Endothelial cell of umbilical vein (primary cell): ENCODE measurements at places on chromosomes 7 and 10. TPM values are rescaled to one million over a fixed set of nuclear protein-coding genes. Genes with fewer than 3 reads are reported as not detected.

DNA sequence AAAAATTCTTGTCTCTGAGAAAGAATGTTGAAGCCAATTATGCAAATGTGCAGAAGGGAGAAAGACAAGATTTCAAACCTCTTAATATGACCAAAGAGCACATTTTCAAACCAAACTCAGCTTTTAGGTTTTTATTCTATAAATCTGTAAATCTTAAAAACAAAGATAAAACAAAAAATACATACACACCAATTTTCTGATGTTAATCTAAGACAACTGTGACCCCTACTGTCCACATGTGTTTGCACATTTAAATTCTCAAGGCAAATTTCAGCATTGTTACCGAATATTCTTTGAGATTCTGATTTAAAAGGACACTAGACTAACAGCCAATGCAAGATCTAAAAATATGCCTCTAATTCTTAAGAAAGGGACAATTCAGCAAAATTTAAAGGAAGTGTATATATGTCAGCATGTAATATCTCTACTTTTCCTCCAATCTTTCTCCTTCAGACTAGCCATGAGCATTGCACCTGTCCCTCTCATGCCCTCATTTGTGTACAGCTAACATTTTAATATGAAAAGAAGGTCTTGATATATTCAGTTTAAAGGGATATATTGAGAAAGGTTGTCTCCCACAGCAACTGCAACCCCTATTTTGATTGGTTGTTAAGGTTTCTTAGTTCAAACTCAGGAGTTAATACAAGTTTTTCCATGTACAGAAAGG, 417.9 kb downstream of the IPMK start:
- no peaks in the 10 kb centered on the region for H3K27me3 ChIP-seq
- no peak for DNase-seq
- H3K4me3 ChIP-seq, result no peak overlapping the region
- no peaks in the 10 kb centered on the region for H3K4me1 ChIP-seq

- H3K4me1 ChIP-seq, result peaks cover 29% of the 10 kb centered on the region
- no peak for DNase-seq
- peak overlapping the region; percentile 49 for H3K4me3 ChIP-seq
- H3K36me3 ChIP-seq, result peaks cover 2% of the 10 kb centered on the region
- H3K27ac ChIP-seq, result no peak overlapping the region
- no peaks in the 10 kb centered on the region for H3K27me3 ChIP-seq
These were observed 2.8 kb upstream of the LZTS2 start for GRCh38 chr10:100996678-100997359.

GRCh38 chr7:159112136-159113011, 32.3 kb downstream of the VIPR2 start:
- H3K4me1 ChIP-seq, result no peaks in the 10 kb centered on the region
- DNase-seq, result no peak
- no peak overlapping the region for H3K4me3 ChIP-seq
- H3K36me3 ChIP-seq, result no peaks in the 10 kb centered on the region

Gene HSPA12A
- 0.24 and 0.29 TPM in 2 replicates for polyA plus RNA-seq

Gene KCNIP2
- 0.36 and 0.65 TPM in 2 replicates for polyA plus RNA-seq

Gene C10orf67
- not detected in 2 replicates for polyA plus RNA-seq

GRCh38 chr10:78712147-78712546, 356.6 kb upstream of the ZMIZ1 start:
- H3K4me3 ChIP-seq, result no peak overlapping the region
- no peak for DNase-seq
- peaks cover 18% of the 10 kb centered on the region for H3K27me3 ChIP-seq
- H3K27ac ChIP-seq, result no peak overlapping the region

- no peak within 1 kb of the TSS for H3K27ac ChIP-seq
- no peak within 1 kb of the TSS for H3K4me3 ChIP-seq
- no peaks in the 10 kb centered on the region for H3K4me1 ChIP-seq
- DNase-seq, result no peak
- H3K27me3 ChIP-seq, result peaks cover 2% of the 10 kb centered on the region
These were observed at the start of gene PLEKHS1 for GRCh38 chr10:113751181-113751732. Gene PLEKHS1, plus strand, starts transcription at chr10:113751682. Its CDS starts 3,596 bp downstream, at chr10:113755278.

DNA sequence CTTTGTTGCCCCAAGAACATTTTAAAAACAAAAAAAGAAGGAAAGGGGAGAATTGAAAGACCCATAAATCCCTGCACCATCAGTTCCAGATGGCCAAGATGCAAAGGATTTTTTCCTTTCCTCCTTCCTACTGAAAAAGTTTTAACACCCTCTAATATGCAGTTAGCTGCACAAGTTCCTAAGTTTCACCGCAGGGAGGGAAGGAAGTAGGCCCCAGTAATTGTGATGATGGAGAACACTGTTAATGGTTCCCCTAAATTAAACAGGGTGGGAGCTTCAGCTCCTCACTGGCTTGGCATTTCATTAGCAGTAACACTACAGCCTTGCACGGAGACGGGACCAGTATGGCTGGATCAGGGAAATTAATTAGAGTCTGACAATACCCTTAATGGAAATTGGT, 63.7 kb upstream of the PPIF start:
- no peaks in the 10 kb centered on the region for H3K27me3 ChIP-seq
- H3K36me3 ChIP-seq, result no peaks in the 10 kb centered on the region
- no peak overlapping the region for H3K27ac ChIP-seq
- peaks cover 17% of the 10 kb centered on the region for H3K4me1 ChIP-seq
- DNase-seq, result no peak
- H3K4me3 ChIP-seq, result no peak overlapping the region

GRCh38 chr10:26437637-26438461, at the start of gene APBB1IP:
Gene APBB1IP, plus strand, starts transcription at chr10:26438341. Its CDS starts 53,986 bp downstream, at chr10:26492327.
- no peaks in the 10 kb centered on the region for H3K36me3 ChIP-seq
- H3K27ac ChIP-seq, result no peak within 1 kb of the TSS
- no peaks in the 10 kb centered on the region for H3K27me3 ChIP-seq
- H3K4me3 ChIP-seq, result no peak within 1 kb of the TSS
- no peak for DNase-seq
